Fibroblast of villous mesenchyme (primary cell): ENCODE measurements at places on chromosomes 6 and 20. TPM values are rescaled to one million over a fixed set of nuclear protein-coding genes. Genes with fewer than 3 reads are reported as not detected.

The DEFB128 gene
- not detected in 2 replicates for total RNA-seq

The OLIG3 gene
- not detected in 2 replicates for total RNA-seq

The CCN6 gene
- not detected in 2 replicates for total RNA-seq

The VIP gene
- not detected in 2 replicates for total RNA-seq

The DSP gene
- total RNA-seq = 28.1 and 33.2 TPM in 2 replicates
